ENCODE measurements at places on chromosomes 1 and 21. TPM values are rescaled to one million over a fixed set of nuclear protein-coding genes. Genes with fewer than 3 reads are reported as not detected.

- peak within 1 kb of the TSS; percentile 72 for H3K27ac ChIP-seq
- H3K27me3 ChIP-seq = no peaks in the 10 kb centered on the region
Observed at GRCh38 chr1:155255243-155256007, at the start of gene ENTREP3. Gene ENTREP3, minus strand, starts transcription at chr1:155255483. Its CDS starts 606 bp downstream, at chr1:155254877.

GRCh38 chr1:33055210-33056008, 18.7 kb upstream of the AK2 start:
- DNase-seq = peak; percentile 72
- H3K36me3 ChIP-seq = no peaks in the 10 kb centered on the region
- H3K4me1 ChIP-seq = peaks cover 23% of the 10 kb centered on the region
- H3K4me3 ChIP-seq = no peak overlapping the region
- no peak overlapping the region for H3K27ac ChIP-seq

DNA sequence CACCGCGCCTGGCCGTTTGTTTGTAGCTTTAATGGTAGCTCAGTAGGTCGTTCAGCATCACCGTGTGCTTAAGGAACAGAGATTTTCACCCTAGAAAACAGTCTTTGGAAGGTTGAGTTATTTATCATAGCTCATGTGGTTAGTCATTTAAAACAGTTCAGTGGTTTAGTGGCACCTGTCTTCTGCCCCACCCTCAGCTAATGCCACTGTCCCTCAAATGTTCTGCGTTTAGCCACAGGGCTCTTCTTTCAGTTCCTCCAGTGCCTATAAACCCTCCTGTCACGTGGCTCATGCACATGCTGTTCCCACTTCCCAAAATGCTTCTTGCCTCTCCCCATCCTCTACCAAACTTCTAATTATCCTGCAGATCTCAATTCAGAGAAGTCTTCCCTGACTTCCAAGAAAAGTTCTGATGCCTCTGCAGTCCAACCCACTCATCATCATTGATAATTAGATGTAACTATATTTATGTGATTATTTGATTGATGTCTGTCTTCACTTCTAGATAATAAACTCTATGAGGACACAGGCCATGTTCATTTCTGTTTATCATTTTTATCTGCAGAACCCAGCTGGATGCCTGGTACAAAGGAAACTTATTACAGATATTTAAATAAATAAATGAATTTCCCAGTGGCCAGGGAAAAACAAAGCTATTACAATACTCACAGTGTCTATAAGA, 14.4 kb upstream of the DIPK1A start:
- H3K4me3 ChIP-seq = no peak overlapping the region
- H3K36me3 ChIP-seq = no peaks in the 10 kb centered on the region
- no peak overlapping the region for H3K27ac ChIP-seq
- H3K4me1 ChIP-seq = peaks cover 45% of the 10 kb centered on the region
- H3K27me3 ChIP-seq = no peaks in the 10 kb centered on the region
- peak; percentile 46 for DNase-seq

Gene NBPF19
- 28.2 TPM for polyA plus RNA-seq

Gene CACNA1E
- polyA plus RNA-seq = not detected

Gene ACTN2
- 0.04 TPM for polyA plus RNA-seq

Gene C1orf74
- 0.47 TPM for polyA plus RNA-seq
